GM19239 (cell line): ENCODE measurements at places on chromosomes 5 and 9.

- DNase-seq, result no peak
These were observed 63.2 kb upstream of the ELL2 start for GRCh38 chr5:96024683-96025475.

DNA sequence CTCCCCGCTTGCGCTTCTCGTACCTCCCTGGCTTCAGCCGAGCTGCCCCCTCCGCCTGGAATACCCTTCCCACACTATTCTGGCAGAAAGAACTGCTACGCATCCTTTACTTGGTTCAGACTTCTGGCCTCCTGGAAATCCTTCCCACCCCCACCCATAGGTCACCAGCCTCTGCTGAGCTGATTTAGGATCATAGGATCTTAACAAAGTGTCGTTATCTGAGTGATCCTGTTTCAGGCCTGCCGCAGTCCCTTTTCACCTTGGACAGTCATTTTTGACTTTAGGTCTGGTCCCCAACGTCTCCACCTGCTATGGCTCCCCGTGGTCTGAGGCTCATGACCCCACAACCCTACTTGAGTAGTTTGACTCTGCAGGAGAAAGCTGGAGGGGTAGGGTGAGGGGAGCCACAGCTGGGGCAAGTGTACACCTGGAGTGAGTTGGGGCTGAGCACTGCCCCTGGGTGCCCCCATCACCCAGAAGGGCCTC is 27.3 kb downstream of the EGR1 start:
- no peak for DNase-seq

DNA sequence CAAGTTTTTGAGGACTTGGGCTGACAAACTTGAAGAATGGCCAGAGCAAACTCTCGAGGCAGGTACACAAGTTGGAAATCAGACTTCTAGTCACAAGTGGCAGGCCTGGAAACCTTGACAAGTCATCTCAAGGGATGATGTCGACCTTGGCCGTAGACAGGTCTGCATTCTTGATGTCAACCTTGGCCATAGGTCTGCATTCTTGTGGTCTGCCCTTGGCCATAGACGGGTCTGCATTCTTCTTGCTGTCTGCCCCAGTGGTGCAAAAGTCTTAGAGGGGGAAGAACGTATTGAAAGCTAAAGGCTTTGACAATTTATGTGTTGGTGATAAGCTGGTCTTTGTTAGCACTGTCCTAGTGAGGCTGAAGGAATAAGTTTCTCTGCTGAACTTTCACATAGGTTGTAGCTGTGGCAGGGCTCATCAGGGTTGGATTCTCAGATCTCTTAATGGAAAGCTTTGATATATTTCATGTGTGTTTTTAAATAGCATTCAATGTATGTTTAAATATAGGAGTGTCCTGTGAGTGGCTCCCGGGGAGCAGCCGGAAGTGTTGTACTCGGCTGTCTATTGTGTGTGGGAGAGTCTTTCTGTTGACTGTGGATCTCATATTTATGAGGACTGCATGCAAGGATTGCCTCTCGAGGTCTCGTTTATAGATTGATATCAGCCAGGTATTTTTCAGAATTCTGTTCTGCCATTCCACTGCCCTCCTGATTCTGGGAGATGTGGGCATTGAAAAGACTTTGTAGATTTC is 27.0 kb downstream of the SUB1 start:
- no peak for DNase-seq

GRCh38 chr9:27654629-27655285 is 81.5 kb upstream of the C9orf72 start:
- no peak for DNase-seq

DNA sequence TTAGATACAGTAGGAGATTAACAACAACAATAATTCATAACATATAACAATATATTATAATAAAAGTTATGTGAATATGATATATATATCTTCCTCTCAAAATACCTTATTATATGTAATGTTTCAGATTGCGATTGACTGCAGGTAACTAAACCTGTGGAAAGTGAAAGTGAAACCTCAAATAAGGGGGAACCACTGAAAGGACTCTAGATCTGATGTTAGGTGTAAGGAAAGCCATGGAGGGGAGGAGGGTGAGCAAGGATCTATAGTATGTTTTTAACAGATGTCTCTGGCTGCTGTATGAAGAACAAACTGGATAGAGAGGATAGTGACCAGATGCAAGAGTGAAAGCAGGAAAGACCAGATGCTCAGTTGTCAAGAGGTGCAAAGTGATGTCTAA is 5.8 kb upstream of the FSTL4 start:
- no peak for DNase-seq

DNA sequence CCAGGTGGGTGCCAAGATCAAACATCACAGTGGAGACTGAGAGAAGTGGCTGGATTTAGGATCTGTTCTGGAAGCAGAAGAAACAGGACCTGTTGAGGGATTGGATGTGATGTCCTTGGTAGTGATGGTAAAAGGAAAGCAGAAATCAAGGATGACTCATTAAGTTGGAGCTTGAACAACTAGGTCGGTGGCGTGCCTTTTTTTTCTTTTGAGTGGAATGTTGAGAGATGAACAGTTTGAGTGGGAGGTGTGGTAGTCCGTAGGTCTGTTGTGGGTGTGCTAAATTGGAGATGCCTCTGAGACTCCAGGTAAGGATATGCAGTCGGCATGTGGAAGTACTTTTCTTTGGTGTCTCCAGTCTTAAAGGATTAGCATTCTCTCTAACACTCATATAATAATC is 92.1 kb upstream of the IL12B start:
- no peak for DNase-seq

GRCh38 chr5:66828548-66829357 is 232.6 kb downstream of the MAST4 start:
- no peak for DNase-seq

GRCh38 chr5:68407311-68408239 is 192.0 kb downstream of the PIK3R1 start:
- no peak for DNase-seq

- no peak for DNase-seq
These were observed 334.3 kb upstream of the TRPC7 start for GRCh38 chr5:136699651-136700050.

DNA sequence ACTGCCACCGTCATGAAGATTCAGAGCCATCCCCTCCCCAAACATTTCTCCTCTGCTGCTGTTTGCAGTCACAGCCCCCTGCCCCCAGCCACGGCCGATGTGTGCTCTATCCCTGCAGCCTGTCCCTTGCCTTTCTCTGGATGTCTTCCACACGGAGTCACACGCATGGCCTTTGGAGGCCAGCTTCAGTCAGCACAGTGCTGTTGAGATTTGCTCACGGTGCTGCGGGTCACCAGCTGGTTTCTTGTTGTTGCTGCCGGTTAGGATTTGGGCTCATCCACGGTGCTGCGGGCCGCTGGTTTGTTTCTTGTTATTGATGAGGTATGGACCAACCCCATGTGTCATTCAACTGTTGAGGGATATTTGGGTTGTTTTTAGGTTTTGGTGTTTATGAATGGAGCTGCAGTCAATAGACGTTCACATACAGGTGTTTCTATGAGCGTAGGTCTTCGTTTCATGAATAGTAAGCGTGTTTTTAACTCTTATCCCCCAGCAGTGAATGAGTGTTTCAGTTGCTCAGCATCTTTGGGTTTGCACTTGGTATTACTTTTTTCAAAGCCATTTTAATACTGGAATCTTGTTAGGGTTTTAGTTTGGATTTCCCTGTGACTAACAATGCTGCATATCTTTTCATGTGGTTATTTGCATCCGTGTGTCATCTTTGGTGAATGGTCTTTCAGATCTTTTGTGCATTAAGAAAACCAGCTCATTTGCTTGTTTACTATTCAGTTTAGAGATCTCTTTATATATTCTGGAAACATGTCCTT is 57.6 kb downstream of the AHRR start:
- DNase-seq, result no peak

DNA sequence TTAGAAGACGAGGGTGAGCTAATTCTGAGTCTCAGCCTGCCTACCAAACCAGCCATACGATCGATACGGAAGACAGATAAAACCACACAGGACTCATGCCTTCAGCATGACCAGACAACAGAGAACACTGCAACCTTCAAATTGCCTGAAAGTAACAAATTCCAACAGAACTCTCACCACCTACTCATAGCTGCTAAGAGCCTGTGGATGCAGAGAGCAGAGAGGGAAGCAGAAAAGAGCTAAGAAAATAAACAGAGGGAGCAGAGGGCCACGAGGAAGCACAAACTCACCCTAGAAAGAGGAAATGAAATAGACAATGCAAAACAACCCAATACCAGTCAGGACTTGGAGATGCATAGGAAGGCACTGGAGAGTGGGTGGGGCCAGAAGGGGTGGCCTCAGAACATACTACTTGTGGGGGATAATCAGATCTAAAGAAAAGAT is 86.7 kb upstream of the TAS2R1 start:
- DNase-seq, result peak; percentile 12

DNA sequence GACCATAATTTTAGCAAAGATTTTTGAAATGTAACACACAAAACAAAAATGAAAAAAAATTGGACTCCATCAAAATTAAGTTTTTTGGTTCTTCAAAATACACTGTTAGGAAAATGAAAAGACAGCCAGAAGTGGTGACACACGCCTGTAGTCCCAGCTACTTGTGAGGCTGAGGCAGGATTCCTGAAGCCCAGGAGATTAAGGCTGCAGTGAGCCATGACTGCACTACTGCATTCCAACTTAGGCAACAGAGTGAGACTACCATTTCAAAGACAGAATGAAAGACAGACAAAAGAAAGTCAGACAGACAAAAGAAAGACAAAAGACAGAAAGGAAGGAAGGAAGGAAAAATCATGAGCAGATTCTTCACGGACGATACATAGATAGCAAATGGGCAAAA is 7.5 kb downstream of the DIAPH1 start:
- DNase-seq, result no peak

DNA sequence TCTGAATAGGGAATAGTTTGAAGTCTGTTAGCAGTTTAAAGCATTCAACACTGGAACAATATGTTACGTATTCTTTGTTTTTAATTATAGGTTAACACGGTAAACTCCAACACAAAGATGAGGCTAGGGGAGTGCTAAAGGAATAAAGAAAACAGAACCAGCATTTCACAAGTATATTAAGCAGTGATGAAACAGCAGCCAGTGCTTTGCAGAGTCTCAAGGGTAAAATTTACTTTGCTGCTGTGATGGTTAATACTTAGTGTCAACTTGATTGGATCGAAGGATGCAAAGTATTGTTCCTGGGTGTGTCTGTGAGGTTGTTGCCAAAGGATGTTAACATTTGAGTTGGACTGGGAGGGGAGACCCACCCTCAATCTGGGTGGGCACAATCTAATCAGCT is 30.0 kb upstream of the GSN start:
- no peak for DNase-seq

GRCh38 chr9:97640325-97640724 is 6.7 kb downstream of the NCBP1 start:
- DNase-seq, result no peak

- no peak for DNase-seq
These were observed 65.5 kb downstream of the MCTP1 start for GRCh38 chr5:95219411-95219810.

DNA sequence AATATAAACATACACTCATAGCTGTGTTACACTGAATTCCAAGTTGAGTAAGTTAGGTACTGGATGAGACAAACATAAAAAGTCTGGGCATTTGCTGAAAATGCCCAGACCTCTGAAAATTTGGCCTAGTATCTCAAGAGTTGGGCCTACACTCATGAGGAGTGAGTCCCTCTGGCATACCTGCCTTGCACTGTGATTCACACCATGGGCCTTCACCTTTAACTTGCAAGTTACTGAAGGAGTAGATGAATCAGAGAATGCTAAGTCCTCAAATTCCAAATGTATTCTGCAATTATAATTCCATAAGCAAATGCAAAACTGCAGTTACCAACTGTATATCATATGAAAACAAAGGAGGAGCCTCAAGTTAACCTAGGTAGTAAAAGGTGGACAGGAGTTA is 32.3 kb upstream of the C9orf40 start:
- DNase-seq, result no peak

- no peak for DNase-seq
These were observed 102.7 kb upstream of the IER5L start for GRCh38 chr9:129280623-129281271.

- no peak for DNase-seq
These were observed 17.0 kb downstream of the CDK5RAP2 start for GRCh38 chr9:120562861-120563443.

DNA sequence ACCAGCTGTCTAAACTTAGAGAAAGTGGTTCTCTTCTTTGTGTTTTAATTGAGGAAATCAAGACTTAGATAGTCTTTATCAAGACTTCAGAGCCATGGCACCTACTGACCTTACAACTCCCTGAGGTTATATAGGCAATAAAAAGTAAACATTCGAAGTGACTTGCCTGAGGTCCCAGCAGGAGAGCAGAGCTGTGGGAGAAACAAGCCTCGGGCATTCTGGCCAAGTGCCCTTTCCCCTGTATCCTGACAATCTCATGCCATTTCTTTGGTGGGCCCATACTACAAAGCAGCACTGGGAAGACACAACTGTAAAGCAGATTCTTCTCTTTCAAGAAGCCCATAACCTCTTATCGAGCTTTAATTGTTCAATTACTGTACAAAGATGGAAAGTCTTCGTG is 23.1 kb downstream of the FREM1 start:
- no peak for DNase-seq

DNA sequence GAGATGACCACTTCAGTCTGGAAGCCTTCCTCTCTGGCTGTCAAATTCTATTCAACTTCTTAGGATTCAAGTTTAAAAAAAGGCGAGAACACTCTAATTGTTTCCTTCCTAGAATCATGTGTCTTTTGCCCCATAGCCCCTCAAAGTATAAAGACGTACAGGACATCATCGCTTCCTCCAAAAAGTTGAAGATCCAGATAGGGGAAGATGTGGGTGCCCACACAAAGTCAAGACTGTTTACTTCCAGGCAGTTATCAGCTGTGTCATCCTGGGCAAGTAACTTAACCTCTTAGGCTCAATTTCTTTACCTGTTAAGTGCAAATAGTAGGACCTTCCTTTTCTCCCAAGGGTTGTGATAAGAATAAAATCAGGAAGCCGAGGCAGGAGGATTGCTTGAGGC is 40.1 kb downstream of the PPARGC1B start:
- no peak for DNase-seq

DNA sequence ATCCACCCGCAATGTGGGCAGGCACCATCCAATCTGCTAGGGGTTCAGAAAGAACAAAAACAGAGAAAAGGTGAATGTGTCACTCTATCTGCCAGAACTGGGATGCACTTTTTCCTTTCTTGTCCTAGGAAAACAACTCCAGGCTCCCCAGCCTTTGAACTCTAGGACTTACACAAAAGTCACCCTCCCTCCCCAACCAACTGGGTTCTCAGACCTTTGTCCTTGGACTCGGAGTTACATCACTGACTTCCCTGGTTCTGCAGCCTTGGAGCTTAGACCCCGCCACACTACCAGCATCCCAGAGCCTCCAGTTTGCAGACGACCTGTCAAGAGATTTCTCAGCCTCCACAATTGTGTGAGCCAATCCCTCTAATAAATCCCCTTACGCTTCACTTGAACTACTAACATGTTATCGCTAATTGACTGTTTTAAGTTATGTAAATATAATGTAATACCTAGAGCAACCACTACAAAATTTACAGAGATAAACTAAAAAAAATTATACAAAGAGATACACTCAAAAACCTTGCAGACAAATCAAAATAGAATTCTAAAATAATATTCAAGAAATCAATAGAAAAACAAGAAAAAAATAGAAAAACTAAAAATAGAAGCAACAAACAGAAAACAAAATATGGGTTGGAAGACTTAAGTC is 5.3 kb upstream of the UBLCP1 start:
- no peak for DNase-seq

- no peak for DNase-seq
These were observed 64.0 kb downstream of the SECISBP2 start for GRCh38 chr9:89382026-89382986.
